ENCODE measurements at places on chromosomes 11 and 22.
A peak's percentile ranks its signal among the peaks of the same experiment; 100 is the strongest.

GRCh38 chr11:109695696-109696095 is 273.7 kb downstream of the C11orf87 start:
- no peak for ATAC-seq

DNA sequence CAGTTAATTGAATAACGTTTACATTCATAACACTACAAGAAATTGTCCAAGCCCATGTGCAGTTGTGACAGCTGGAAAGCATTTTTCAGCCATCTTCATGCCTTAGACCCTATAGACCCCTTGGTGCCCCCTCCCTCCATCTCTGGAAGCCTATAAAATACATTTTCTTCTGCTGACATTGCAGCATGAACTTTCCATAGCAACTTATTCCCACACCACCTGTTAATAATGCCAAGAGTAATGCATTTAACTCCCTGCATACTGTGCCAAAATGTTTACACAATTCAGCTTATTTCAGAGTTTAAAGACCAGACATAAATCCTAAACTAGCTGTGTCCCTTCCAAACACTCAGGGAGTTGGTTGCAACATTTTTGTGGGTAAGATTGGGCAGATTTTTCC is 143.0 kb upstream of the ARHGAP20 start:
- no peak for ATAC-seq

GRCh38 chr22:45776313-45776585 is 104.6 kb downstream of the ATXN10 start:
- ATAC-seq = no peak

- no peak for ATAC-seq
These were observed 334.5 kb downstream of the RAB38 start for GRCh38 chr11:87840786-87841185.

- no peak for ATAC-seq
These were observed 1.2 kb downstream of the ALDH3B1 start for GRCh38 chr11:68011051-68011943.

DNA sequence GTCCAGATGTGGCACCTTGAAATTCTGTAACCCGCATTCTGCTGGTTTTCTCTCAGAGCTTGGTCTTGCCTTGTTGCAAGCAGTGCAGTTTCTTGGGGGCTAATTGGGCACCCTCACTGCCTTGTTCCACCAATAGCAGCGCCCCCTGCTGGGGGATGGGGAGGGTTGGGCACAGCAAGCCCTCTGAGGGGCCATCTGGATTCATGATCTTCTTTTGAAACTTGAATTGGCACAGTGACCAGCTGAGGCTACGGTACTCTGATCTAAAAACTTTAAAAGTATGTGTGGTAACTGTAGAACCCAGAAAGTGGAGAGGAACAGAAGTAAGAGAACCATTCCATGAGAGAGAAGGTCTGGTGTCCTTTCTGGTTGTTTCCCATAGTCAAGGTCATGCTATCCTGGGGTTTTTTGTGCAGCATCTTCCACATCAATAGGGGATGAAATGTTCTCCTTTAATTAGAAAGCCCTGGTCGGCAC is 64.2 kb downstream of the MED15 start:
- ATAC-seq = peak; percentile 12

GRCh38 chr11:67396587-67397389 is 4.9 kb downstream of the PPP1CA start:
- ATAC-seq = no peak

DNA sequence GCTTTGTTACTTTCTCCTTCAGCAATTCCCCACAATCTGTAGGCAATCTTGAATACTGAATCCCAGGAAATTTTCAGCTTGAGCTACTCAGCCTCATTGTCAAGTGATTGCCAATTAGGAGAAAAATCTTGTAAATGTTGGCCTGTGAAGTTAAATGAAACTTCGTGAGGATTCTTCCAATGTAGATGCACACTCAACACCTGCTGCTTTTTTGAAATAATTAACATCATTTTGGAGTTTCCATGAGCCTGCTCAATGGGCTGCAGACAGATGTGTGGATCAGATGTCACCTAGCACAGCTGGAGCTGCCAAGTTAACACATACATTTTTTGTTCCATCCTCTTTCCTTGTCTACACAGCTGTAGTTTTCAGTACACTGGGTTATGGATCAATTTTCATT is 645.6 kb upstream of the LUZP2 start:
- no peak for ATAC-seq

DNA sequence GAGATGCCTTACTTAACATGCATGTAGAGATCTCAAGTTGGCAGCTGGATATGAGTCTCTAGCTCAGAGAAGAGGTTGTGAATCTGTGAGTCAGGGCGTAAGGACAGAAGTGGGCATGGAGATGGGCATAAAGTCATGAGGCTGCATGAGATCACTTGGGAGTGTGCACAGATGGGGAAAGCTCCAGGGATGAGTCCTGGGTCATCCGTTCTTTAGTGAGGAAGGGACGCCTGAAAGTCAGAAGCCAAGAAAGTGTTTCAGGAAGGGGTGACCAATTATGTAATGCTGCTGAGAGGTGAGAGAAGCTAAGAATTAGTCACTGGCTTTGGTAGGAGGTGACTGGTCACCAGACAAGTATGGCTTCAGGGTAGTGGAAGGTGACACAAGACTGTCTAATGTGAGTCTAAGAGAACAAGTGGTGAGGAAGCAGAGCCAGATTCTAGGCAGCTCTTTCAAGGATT is 6.7 kb downstream of the ACP2 start:
- peak; percentile 55 for ATAC-seq

GRCh38 chr11:118572061-118572980 is at the start of gene ARCN1:
ARCN1 (plus strand) TSS chr11:118572409; CDS start chr11:118572548, 139 bp downstream.
- ATAC-seq = peak; percentile 82

DNA sequence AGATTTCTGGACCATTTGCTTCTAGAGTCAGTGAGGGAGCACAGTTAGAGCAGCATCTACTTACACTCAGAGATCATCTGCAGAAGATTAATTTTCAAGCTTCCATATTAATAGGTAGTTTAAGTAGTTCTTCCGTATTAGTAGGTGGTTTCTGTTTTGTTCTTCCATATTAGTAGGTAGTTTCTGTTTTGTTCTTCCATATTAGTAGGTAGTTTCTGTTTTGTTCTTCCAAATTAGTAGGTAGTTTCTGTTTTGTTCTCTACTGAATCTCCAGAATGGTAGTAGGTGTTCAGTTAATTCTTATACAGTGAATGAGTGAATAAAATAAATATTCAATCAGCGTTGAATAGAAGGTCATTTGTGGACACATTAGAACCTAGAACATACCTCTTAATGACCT is 175.7 kb downstream of the TMEM135 start:
- peak; percentile 35 for ATAC-seq

GRCh38 chr22:39913886-39914285 is 13.0 kb downstream of the GRAP2 start:
- ATAC-seq = no peak

DNA sequence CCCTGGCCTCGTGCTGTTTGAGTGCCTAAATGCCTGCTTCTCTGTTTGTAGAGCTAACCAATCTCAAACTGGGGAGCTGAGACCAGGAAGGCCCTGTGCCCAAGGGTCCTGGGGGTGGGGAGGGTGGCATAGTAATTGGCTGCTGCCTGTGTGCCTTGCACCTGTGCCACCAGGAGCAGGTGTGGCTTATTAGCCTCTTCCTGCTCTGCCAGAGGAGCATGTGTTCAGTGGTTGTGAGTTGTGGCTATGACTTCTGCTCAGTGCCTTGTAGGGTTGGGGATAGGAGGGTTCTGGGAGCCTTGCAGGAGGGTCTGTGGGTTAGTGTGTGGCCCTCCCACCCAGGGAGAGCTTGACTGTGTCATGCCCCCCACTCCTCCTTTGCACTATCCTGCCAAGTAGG is 109.2 kb downstream of the ZBTB16 start:
- ATAC-seq = no peak

- no peak for ATAC-seq
These were observed 7.1 kb downstream of the LARGE1 start for GRCh38 chr22:33913188-33913587.

DNA sequence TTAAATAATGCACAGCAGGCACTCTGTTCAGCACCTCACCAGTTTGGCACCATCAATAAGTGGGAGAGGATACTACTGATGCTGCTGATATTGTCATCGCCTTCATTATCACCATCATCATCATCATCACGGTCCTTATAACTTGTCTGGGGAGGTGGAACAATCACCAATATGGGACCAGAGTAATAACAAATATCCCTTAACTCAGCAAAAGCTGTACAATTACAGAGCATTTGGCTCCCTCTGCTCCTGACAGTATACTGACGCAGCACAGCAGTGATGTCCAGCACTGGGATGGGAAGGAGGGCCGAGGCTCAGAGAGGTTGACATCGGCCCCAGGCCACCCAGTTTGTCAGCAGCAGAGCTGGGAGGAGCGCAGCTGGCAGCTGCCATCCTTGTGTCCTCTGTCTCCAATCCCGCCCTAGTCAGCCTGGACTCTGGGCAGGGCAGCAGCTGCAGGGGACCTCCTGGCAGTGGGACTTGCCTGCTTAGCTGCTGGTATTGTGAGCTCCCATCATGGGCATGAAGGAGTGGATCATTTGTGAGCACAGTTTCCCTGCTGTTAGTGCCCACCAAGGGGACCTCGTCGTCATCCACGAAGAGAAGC is 90.0 kb downstream of the DHCR7 start:
- ATAC-seq = no peak

- ATAC-seq = peak; percentile 77
These were observed 25.0 kb upstream of the SUSD2 start for GRCh38 chr22:24156141-24156912.

DNA sequence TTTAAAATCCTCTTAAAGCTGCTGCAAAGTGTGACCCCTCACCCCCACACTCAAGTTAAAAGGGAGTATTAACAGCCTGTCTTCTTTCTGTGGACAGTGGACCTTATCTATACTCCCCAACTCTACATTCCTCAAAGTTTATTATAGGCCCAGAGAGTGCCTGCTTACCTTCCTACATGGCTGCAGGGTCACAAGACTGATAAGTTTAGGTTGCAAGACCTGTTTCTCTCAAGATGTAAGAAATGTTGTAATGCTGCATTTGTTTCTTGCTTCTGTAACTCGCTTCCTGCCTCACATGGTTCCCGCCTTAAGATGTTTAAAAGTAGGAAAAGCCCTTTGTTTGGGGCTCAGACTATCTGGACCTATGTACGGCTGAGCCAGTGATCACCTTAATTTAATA is 10.1 kb upstream of the NXPE1 start:
- no peak for ATAC-seq

GRCh38 chr11:12441231-12441861 is 64.0 kb downstream of the PARVA start:
- no peak for ATAC-seq

- ATAC-seq = no peak
These were observed 84.2 kb downstream of the BLID start for GRCh38 chr11:122031813-122032212.

GRCh38 chr22:46761539-46762237 is 762 bp upstream of the TBC1D22A start:
- ATAC-seq = peak; percentile 2

DNA sequence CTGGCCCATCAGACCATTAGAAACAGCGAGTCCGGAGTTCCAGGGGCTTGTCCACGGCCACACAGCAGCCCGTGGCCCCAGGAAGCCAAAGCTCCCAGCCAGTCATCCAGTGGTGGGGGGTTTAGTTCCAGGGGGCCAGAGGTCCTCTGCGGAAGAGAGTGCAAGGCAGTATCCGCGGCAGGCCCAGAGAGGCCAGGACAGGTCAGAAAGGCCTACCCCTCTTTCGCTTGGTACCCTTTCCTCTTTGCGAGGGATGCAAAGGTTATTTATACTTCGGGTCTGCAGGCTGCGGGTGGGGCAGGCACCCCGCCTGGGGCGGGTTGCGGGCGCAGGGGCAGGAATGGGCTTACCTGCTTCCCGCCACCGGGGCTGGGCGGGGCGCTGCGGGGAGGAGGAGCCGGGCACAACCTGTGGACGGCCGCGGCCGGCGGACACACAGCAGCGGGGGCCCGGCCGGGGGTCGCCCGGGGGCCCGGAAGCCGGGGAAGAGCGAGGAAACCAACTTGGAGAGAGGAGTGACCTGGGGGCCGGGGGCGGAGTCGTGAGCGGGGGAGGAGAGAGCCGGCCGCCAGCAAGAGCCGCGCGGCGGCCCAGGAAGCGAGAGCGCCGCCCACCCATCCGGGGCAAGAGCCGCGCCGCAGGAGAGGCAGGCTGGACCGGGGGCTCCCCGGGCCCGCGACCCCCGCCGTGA is at the start of gene SH3BP1:
SH3BP1 (plus strand) TSS at position 600 of the 691 bp plus-strand sequence. CDS start 119 bp downstream, outside the sequence.
- ATAC-seq = peak; percentile 57

DNA sequence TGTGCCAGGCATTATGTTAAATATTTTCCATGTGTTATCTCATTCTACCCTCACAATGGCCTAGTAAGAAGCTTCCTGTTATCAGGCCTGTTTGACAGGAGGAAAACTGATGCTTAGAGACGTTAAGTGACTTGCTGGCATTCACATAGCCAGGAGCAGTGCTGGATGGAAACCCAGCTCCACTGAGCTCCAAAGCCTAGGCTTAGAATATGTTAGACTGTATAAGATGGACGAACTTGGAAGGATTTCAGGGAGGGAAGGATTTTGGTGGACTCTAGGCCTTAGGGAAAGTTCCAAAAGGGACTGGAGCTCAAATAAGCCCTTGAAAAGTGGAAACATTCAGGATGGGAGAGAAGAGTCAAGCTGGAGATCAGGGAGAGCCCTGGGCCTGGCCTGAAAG is 2.1 kb downstream of the CD44 start:
- no peak for ATAC-seq

DNA sequence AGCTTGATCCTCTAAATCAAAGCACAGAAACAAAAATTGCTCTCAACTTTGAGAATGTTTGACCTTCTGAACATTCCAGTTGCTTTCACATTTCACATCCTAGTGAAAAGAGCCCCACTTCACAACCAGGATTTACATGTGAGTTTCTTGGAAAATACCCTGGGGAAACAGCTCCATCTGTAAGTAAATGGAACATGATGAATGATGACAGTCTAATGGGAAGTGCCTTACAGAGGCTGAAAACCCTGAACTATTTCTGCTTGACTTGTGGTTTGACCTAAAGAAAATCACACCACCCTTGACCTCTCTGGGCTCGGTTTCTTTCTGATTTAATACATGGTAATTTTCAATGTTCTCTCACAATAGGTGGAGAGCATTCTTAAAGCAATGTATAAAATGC is 499.4 kb upstream of the API5 start:
- no peak for ATAC-seq

DNA sequence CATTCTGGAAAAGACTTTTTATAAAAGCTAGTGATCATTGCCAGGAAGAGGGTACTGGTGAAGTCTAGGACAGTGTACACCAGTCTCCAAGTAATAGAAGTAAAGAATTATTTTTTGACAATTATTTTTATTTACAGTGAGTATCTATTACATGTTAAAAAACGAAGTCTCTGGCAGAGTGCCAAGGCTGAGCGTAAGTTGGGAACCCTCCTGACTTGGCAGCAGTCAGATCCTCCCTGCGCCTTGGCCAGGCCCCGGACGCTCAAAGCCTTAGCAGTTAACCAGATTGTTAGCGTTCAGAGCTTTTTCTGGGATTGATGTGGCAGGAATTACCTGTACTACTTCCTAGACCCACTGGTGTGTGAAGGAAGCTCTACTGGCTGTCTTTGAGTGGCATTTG is 38.1 kb upstream of the CTTN start:
- ATAC-seq = no peak

GRCh38 chr11:32891657-32892354 is 805 bp upstream of the QSER1 start:
- ATAC-seq = no peak

DNA sequence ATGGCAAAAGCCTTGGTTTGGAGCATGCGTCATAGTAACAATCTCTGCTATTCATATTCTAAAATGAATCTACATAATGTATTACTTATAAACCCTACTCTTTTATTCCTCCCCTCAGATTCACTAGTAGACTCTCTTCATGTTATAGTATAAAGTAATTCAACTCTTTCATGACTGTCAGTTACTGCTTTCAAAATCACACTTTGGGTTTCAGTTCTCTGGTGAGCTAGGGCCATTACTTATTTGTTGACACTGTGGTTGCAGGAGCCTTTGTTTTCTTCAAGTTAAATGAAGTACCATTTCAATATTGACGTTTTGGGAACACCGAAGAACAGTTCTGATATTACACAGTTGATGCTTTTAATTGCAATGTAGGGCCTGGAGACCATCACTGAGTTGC is 378.4 kb downstream of the DDX10 start:
- no peak for ATAC-seq
